ENCODE measurements at places on chromosomes 11 and 22.

DNA sequence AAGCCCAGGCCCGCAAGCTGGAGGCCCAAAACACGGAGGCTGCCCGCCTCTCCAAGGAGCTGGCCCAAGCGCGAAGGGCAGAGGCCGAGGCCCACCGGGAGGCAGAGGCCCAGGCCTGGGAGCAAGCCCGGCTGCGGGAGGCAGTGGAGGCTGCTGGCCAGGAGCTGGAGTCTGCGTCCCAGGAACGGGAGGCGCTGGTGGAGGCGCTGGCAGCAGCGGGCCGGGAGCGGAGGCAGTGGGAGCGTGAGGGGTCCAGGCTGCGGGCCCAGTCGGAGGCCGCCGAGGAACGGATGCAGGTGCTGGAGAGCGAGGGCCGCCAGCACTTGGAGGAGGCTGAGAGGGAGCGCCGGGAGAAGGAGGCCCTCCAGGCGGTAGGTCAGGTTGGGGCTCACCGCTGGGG, 4.8 kb downstream of the CCDC88B start:
- no peak for ATAC-seq

- ATAC-seq, result no peak
Observed at GRCh38 chr11:64120951-64121569, 44.9 kb downstream of the MACROD1 start.

DNA sequence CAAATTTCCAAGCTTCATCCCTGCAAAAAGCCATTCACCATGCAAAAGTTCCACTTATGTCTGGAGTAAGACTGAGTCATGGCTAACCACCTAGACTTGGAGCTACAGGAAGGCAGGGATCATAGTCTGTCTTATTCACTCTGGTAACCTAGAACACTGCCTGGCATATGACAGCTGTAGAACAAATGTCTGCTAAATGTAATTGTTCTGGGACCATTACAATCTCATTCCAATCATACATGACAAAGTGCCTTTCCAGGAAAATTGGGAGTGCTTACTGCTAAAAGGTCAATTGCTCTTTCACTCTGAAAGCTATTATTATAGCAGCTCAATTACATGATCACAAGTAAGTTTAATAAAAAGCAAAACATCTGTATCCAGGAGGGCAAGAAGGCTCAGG, 99.1 kb upstream of the CHRM4 start:
- ATAC-seq, result no peak

- ATAC-seq, result no peak
Observed at GRCh38 chr22:37207981-37208380, 4.3 kb downstream of the SSTR3 start.

DNA sequence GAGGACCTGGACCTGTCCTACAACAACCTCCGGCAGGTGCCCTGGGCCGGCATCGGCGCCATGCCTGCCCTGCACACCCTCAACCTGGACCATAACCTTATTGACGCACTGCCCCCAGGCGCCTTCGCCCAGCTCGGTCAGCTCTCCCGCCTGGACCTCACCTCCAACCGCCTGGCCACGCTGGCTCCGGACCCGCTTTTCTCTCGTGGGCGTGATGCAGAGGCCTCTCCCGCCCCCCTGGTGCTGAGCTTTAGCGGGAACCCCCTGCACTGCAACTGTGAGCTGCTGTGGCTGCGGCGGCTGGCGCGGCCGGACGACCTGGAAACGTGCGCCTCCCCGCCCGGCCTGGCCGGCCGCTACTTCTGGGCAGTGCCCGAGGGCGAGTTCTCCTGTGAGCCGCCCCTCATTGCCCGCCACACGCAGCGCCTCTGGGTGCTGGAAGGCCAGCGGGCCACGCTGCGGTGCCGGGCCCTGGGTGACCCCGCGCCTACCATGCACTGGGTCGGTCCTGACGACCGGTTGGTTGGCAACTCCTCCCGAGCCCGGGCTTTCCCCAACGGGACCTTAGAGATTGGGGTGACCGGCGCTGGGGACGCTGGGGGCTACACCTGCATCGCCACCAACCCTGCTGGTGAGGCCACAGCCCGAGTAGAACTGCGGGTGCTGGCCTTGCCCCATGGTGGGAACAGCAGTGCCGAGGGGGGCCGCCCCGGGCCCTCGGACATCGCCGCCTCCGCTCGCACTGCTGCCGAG, 1.5 kb downstream of the LRFN4 start:
- ATAC-seq, result no peak

- ATAC-seq, result no peak
Observed at GRCh38 chr22:29867260-29867659, 15.7 kb upstream of the MTMR3 start.
